ENCODE measurements at places on chromosomes 2 and 18.

DNA sequence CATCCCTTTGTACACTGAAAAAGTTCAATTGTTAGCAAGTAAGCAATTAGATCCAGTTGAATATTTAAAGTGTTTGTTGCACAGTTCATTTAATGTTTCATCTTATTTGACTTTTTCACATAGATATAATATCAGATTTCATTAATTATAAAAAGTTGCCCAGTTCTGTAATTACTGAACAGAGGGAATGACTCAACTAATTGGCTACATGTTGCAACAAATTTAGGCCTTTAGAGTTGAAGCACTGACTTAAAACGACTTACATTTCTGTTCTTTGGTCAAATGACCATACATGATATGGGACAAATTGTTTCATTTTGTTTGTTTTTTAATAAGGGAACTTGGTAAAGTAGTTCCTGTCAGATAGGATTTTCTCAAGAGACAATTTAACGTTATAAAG is 68.5 kb upstream of the FAM117B start:
- no peak for DNase-seq

GRCh38 chr2:98559581-98559980 is 48.7 kb downstream of the COA5 start:
- no peak for DNase-seq

DNA sequence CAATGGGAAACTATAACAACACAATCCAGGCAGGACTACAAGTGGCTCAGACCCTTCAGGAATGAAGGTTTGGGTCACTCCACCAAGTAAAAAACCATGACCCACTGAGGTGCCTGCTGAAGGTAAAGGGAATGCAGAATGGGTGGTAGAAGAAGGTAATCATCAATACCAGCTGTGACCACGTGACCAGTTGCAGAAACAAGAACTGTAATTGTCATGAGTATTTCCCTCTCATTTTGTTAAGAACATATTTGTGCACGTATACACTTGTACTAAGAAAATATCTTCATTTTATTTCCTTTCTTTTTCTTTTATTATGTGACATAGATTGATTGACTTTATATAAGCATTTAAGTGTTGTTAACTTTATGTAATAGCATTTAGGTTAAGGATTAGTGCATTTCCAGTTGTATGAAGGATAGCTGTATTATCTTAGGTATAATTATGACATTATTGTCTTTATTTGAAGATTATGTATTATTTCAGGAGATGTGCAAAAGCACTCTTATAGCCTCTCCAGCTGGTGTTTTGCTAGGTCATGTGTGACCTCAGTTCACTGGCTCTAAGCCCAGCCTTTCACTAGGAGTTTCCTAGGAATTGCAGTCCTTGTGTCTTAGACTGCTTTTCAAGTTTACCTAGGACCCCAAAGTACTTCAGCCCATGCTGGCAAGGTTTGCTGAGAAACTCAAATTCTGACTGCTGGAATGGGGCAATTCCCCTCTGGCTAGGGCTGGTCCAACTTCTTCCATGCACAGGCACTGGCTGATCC is 125.7 kb upstream of the DPP10 start:
- DNase-seq, result no peak

- no peak for DNase-seq
Measured at GRCh38 chr2:86793752-86794151, 3.0 kb upstream of the CD8A start.

DNA sequence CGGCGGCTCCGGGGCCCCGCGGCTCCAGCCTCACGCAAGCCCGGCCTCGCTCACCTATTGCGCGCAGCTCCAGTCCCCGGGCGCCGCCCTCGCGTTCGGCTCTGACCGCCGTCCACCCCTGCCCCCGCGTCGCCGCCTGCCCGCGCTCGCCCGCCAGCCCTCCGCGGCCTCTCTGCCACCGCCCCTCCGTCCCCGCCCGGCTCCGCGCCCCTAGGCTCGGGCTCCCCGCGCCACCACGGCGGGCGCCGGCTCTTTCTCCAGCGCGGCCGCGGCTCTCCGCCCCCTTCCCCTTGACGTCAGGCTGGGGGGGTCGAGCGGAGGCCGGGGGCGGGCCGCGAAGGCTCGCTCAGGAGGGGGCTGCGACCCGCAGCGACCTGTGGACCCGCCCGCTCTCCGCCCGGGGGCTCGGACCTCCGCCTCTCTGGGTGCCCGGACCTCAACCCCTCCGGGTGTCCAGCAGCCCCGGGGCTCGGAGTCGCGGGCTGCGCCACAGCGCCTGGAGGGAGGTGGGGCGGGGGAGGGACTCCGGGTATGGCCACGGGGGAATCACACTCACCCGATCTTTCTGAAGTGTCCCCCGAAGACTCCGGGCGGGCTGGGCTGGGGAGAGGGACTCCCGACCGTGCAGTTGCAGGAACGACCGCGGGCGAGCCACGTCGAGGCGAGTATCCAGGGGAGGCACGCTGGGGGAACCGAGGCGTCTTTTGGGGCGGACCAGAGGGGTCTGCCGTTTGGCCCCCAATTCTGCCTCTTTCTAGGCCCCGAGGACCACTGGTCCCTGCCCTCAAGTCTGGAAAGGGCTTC is at the start of gene SEMA4C:
TSS of gene SEMA4C (minus strand) at position 259 of the 804 bp plus-strand sequence. CDS start 2,194 bp downstream, outside the sequence.
- no peak for DNase-seq

DNA sequence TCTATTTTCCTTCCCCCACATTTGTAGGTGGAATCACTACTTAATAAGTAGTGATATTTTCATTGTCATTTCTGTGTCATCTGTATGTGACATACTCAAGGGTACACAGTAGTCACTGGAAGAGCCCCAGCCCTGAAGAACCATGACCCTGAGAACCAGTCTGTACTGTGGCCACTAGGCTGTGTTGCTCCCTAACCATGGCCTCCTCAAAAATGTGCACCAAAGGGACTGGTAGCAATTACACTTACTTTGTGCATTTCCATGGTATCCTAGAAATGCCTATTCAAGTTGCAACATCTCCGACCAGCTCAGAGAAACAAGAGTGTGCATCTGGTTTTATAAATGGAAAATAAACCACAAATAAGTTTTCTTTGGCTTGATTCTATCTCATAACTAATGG is 155.1 kb downstream of the DOCK10 start:
- DNase-seq, result no peak

- DNase-seq, result no peak
Measured at GRCh38 chr2:44940732-44941464, 604 bp upstream of the SIX3 start.

- DNase-seq, result no peak
Measured at GRCh38 chr2:161965994-161966393, 108.0 kb downstream of the DPP4 start.

GRCh38 chr2:142877216-142877838 is at the start of gene KYNU:
Gene KYNU, plus strand, starts transcription at chr2:142877664. Its CDS starts 7,704 bp downstream, at chr2:142885368.
- no peak for DNase-seq

DNA sequence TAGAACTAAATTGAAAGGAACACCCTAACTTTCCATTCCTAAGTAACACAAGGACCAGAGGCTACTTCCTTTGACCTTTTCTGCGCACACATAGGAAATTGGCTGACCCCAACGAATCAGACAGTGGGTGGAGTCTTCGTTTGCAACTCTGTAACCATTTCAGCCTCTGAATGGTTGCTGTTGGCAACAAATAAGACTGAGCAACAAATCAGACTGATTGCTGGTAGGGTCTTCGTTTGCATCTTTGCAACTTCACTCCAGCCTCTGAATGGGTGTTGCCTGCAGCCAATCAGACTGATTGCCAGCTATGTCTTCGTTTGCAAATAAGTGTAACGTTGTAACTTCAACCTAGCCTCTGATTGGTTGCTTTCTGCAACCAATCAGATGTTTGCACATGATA is 34.6 kb downstream of the USP40 start:
- DNase-seq, result no peak

DNA sequence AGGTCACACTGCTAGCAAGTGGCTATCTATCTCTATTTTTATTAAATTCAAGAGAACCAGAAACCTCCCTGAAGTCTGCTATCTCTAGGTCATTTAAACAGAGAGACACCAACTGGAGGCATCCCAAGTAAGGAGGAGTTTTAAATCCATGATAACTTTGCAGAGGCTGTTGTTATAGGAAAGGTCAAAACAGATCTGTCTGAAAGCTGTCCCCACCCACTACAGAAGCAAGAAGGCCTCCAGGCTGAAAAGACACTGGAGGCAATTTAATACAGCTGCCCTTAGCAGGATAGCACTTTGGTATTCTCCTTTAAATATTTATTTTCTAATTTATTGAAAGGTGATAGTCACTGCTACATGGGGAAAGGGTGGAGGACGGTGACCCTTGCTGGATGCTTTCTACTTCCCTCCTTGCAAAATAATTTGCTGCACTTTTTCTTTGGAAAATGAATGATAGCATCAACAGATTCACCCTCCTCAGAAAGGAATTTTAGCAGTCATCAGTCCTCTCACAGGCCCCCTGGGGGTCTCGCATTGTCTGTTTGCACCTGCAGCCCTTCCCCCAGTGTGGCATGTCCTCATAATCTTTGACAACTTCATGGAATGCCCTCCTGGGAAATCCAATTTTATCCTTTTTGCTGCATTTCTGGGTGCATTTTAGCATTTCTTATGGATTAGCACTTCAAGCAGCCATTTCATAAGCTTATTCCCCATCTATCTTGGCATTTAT is 429.5 kb upstream of the TNP1 start:
- DNase-seq, result no peak

GRCh38 chr2:12881952-12882351 is 165.2 kb downstream of the TRIB2 start:
- no peak for DNase-seq

GRCh38 chr2:19504400-19505198 is 146.2 kb upstream of the OSR1 start:
- no peak for DNase-seq

GRCh38 chr2:26173776-26174482 is 1.0 kb downstream of the GAREM2 start:
- no peak for DNase-seq

GRCh38 chr2:51707625-51708024 is 675.7 kb upstream of the NRXN1 start:
- DNase-seq, result no peak

- no peak for DNase-seq
Measured at GRCh38 chr2:179555691-179556283, 291.2 kb upstream of the SESTD1 start.
